ENCODE measurements at places on chromosomes 3 and 15.

DNA sequence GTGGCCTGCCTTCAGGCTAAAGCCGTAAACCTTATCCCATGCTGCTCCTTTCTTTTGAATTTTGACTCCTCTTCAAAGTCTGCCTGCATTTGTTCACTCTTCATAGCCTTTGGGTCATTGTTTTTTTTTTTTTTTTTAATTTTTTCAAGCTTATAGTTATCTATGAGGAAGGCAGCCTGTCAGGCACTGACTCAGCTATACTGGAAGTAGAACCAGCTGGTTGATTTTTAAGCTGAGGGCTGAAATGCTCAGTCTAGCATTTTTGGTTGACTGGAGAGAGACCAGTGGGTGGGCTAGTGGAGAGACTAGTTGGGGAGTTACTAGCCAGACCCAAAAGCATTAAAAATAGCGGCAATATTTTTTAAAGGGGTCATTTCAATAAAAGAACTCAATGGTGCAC, 44.1 kb downstream of the C3orf20 start:
- DNase-seq: no peak

- DNase-seq: no peak
Observed at GRCh38 chr3:18772699-18773305, 347.7 kb upstream of the SATB1 start.

DNA sequence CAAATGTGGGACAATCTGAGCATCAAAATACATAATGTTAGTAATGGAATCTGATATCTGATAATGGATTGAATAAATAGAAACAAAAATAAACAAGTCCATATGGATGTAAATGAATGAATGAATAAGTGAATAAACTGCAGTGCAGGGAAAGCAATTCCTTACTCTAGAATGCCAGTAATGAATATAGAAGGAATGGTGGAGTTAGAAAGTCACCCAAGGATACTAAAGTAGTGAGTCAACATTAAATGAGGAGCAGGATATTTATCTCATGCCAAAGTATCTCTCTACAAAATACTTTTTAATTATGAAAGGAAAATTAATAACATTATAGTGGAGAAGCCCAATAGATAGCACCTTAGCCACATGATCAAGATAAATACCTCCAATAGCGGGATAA, 300.3 kb downstream of the FEZF2 start:
- no peak for DNase-seq

GRCh38 chr3:182440101-182440500, 353.2 kb upstream of the ATP11B start:
- no peak for DNase-seq

- peak; percentile 8 for DNase-seq
Observed at GRCh38 chr3:152909180-152909883, 74.4 kb downstream of the P2RY1 start.

GRCh38 chr3:46926039-46926438, 48.5 kb downstream of the PTH1R start:
- no peak for DNase-seq

GRCh38 chr3:119912220-119912619, 130.3 kb downstream of the NR1I2 start:
- DNase-seq: no peak

DNA sequence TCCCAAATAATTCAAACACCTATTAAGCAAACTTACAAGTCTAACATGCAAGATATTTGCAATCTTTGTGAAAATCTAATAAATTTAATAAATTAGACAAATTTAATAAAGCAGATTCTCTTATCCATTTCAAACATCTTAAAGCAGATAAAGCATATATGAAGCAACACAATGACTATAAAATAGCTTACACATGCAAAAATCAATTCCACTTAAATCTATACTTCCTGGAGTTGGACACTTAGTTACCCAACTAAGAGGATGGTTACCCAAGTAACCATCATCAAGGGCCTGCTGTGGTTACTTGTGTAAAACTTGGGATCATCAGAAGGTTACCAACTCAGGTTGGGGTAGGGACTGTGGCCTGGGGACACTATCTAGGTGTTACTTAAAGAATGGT, 206.8 kb downstream of the CD47 start:
- no peak for DNase-seq

GRCh38 chr3:146709969-146710368, 104.8 kb upstream of the PLSCR5 start:
- peak; percentile 17 for DNase-seq

GRCh38 chr3:132543011-132543739, 53.9 kb upstream of the ACKR4 start:
- DNase-seq: peak; percentile 87

- peak; percentile 43 for DNase-seq
Observed at GRCh38 chr3:86991840-86992435, 989 bp upstream of the VGLL3 start.

DNA sequence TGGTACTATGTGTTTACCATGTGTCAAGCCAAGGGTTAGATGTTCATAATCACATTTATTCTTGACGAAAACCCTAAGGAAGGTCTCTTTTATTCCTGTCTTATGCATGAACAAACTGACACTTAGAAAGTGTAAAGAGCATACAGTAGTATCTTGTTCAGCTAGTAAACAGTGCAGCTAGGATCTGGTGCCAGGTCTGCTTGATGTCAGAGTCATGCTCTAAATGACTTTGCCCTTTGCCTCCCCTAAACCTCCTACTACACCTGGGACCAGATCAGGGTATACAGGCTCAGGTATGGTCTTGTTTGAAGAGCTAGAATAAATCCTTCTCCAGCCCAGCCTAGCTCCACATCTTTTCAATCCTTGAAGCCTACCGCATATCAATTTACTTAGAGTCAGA, 232.4 kb downstream of the ADAMTSL3 start:
- no peak for DNase-seq

DNA sequence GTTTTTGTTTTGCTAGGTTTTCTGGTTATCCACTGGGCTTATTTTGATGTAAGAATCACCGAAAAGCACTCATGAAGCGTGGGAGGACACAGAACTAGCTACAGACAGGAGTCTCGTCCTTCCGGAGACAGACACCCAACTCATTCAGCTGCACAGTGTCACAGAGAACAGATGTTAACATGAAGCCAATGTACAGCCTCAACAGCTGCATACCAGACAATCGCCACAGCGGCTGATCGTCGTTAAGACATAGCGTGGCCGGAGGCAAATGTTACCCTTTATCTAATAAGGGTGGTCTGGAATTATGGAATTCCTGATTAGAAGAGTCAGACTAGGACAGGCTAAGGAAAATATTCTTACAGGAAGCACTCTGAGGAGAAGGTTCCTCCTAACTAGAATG, 1.1 kb upstream of the PYGO1 start:
- peak; percentile 31 for DNase-seq

- DNase-seq: no peak
Observed at GRCh38 chr3:168988853-168989252, 674.7 kb downstream of the MECOM start.

DNA sequence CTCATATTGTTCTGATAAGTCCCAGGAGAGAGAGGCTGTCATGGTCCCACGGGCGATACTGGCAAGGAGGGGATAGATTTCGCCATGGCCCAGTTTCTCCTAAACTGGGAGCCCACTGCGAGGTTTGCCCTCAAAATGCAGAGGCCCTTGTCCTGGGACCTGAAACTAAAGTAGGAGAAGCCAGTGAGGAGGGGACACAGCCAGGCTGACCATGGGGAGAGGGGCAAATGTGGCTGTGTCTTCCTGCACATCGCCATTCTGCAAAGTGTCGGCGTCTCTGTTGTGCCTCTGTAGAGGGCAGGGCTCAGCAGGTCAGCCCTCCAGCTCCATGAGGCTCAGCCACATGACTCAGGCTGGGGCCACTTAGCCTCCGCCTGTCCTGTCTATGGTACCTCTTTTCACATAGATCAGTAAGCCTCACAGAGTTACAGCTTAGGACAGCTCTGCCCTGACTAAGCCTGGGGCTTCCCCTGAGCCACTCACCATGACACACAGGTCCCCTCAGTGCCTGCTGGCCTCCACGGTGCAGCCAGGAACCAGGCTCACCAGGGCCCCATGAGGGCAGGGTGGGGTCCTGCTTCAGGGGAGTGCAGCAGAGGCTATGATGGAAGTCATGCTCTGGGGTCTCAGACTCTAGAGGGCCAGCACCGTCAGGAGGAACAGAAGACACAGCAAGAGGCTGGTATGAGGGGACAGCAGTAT, 28.6 kb upstream of the PLXNA1 start:
- no peak for DNase-seq

GRCh38 chr15:62343397-62343796, 178.3 kb upstream of the C2CD4B start:
- no peak for DNase-seq

GRCh38 chr3:196996454-196997265, 28.0 kb upstream of the PIGZ start:
- DNase-seq: no peak

- no peak for DNase-seq
Observed at GRCh38 chr3:118970819-118971218, 63.8 kb downstream of the IGSF11 start.

DNA sequence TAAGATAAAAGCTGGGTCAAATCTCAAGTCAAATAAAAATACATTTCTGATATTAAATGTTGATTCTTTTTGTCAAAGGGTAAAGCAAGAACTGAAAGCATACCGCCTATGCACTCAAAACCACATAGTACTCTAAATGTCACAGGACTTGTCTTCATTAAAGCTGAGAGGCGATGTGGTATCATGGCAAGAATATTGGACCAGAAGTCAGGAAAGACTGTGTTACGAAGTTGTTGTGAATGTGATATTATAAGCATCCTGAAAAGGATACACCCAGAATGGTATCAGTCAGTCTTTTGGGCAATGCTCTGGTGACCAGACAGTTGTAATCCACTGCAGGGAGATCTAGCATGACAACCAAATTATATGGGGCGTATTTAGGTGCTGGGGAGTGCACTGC, 33.8 kb downstream of the TIGIT start:
- DNase-seq: no peak

DNA sequence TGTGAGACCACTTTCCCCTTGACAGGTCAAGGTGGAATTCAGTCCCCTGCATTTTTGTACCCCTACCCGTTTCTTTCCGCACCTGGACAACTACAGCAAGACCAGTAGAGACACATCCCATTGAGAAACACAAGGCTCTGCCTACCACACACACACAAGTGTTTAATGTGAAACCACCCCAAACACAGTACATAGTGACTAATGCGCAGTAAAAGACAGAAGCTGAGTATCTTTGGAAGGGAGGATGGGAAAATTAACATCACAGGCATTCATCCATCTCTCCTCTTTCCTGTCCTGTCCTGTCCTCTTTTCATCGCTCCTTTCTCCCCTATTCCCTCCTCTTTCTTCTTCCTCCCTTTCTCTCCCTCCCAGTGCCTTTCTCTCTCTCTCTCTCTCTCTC, 64.8 kb downstream of the SCN11A start:
- DNase-seq: no peak

GRCh38 chr3:17535274-17535673, 207.2 kb downstream of the TBC1D5 start:
- no peak for DNase-seq

DNA sequence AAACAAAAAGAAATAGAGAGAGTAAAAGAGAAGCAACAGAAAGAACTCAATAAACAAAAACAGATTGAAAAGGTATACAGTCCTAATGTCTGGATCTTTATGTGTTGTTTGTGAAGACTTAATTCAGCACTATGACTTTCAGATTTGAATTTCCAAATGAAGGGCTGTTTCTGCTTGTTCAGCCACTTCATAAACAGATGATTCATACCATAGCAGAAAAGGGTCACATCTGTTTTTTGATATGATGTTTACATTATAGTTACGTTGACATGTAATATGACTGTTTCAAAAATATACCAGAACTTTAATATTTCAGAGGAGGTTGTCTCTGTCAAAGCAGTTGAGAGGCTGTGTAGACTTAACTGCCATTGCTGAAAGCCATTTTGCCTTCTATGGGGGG, 24.1 kb downstream of the ASB14 start:
- no peak for DNase-seq

DNA sequence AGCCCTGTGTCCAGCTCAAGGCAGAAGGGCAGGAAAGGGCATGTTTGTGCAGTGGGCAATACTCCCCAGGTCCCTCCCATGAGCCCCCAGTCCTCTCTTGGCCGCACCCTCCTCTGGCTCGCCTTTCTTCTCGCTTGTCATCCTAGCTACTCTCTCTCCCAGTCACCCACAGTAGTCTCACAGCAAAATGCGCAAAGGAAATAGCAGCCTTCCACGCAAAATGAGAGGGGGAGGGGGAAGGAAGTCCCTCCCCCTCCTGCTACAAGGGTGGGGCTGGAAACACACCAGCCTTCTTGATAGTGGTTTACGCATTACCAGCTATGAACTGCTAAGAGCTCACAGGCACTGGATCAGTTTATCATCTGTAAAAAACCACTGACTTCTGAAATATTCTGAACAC, 83.8 kb downstream of the GADL1 start:
- no peak for DNase-seq

DNA sequence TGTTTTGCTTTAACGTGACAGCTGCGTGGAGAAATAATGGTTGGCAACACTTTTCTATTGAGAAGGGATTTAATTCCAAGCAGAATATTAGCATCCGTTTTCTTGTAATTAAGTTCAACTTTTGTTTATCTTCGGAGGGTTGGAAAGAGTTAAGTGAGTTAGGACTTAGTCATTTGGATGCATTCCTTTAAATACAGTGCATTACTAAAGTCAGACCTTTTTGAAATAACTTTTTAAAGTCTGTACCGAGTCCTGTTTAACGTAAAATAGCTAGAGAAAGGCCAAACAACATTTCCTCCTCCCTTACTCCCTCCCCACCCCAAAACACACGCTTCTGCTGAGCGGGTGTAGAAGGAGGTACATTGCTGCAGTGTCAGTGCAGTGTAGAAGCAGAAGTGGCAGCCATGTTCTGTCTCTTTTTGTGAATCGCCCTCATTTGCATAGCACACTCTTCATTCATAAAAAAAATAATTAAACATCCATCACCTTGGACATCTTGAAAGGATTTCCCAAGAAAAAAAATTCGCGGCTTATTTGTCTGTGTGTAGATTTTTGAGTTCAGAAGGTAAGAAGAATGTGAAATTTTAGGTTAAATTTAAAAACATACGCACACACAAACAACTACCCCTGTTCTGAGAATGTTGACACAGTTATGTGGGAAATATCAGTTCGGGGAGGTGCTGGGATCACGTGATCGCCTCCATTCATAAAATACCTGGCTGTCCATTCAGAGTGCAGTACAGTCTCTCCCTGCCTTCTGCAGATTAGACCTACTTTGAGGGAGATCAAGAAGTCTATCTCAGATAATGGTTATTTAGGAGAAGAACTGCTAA, 1.6 kb downstream of the SPRED1 start:
- DNase-seq: peak; percentile 51

DNA sequence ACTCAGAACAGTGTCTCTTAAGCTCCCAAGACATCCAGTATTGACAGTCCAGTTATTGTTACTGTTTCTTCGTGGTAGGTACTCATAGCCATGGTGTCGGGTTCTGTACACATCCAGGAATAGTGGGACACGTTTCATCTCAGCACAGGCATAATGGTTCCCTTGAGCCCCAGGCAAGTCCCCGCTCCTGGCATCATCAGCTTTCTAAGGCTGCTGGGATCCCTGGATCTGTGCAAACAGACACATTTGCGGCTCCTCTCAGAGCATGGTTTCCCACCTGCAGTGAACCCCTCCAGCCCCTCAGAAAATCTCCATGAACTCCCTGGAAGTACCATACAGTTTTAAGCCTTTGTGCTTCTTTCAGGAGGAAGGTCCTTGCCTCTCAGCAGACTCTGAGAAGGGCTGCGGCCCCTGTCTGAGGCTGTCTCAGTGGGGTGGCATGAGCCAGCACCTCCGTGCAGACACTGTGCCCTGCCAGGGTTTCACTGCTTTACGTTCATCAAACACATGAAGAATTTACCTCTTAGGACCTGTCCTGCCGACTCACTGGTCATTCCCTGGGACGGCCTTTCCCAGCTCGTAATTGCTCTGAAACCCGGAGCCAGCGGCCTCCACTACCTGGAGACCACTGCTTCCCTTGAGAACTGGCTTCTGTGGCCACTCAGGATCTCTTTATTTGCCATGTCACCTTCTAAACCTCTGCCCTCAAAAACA, 124.9 kb downstream of the LRRK1 start:
- no peak for DNase-seq

- DNase-seq: no peak
Observed at GRCh38 chr3:123725652-123726400, 141.0 kb upstream of the HACD2 start.

Measured in fibroblast of skin of scalp (primary cell).